ENCODE measurements at places on chromosomes 11 and 22.

DNA sequence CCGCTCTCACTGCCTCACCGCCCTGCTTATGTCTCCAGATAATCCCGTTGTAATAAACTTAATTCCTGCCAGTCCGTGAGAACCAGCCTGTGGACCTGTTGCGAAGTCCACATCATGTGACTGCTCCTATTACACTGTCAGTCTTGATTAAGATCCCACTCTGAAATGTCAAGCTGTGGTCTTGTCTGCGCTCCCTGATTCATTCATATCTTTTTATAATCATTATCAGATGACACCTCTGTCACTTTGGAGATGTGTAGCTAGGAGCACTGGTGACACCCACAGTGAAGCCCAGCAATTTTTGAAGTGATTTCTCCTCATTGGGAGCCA lies 377.3 kb downstream of the TBC1D22A start:
- DNase-seq, result no peak

DNA sequence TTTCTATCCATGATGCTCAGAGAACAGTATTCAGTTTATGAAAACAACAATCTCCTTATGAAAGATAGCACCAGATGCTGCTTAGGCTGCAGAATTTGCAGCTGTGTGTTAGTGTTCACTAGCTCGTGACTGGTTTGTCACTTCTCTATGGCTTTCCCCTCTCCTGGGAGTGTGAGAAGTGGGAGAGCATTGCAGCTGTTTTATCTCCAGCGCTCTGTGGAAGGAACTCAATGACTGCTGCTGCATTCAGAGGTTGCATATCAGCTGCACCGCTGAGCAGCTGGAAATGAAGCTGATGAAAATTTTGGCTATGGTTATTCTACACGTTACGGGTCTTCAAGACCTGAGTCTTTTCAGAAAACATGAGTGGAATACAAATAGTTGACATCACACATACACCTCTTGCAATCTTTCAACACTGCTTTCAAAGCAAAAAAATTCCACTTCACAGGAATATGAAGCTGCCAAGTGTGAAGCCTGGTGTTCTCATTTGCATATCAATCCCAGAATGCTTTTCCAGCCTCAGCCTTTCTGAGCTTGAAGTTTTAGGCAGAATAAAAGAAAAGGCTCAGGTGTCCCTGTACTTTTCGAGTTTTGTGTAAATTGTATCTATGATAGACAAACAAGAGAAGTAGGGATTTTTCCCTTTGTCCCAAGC lies 149.3 kb upstream of the DDI1 start:
- no peak for DNase-seq

DNA sequence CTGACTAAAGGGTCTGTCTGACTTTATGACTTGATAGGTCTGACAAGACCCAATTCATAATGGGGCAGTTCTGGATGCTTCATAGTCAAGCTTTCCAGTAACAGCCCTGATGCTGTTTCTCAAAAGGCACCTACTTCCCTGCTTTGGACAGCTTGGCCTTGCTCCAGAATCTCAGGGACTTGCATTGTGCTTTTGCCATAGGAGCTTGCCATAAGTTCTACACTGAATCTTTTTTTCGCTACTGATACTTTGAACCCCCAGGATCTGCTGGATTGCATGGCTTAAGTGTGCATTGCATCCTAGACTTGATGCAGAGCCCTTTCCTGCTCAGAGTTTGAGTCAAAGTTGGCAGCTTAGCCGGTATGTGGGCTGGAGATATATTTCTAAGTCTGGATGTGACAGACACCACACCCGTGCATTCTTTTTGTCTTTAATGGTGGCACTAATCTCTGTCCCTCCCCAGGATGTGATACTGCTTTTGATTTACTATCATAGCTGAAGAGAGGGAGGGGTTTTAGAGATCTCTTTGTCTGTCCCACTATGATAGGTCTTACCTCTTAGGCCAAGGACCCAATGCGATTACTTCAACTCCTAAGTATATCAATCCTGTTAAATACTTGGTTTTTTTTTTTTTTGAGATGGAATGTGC lies 16.9 kb upstream of the SLC3A2 start:
- DNase-seq, result no peak

GRCh38 chr22:38881464-38881871 lies 9.5 kb upstream of the CBX6 start:
- no peak for DNase-seq

DNA sequence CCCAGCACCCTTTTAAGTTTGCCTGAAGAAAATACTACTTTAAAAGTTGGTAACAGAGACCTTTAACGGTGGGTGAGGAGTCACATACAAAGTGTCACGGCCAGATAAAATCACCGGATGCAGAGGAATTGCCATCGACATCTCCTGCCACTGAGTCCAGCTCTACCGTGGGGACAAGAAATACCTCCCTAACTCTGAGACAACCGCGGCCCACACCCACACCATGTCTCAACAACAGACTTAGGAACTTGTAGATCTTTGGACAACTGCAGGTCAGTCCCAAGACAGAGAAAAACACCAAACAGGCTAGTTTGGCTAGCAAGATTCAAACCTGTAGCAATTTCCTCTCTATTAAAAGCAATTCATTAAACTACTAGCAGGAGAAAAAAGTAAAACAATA lies 669 bp downstream of the ETS1 start:
- no peak for DNase-seq
